Mucosa of descending colon (tissue), 3 donors: ENCODE measurements at places on chromosomes 7 and 10. TPM values are rescaled to one million over a fixed set of nuclear protein-coding genes. Genes with fewer than 3 reads are reported as not detected.

- DNase-seq = no peak
These were observed 8.3 kb upstream of the ARHGAP12 start for GRCh38 chr10:31936933-31937332.

- peak; percentile 76 for DNase-seq
These were observed 544 bp downstream of the GPRIN2 start for GRCh38 chr10:46555713-46556514.

GRCh38 chr7:38448584-38449234 is 175.3 kb upstream of the TARP start:
- DNase-seq = no peak

DNA sequence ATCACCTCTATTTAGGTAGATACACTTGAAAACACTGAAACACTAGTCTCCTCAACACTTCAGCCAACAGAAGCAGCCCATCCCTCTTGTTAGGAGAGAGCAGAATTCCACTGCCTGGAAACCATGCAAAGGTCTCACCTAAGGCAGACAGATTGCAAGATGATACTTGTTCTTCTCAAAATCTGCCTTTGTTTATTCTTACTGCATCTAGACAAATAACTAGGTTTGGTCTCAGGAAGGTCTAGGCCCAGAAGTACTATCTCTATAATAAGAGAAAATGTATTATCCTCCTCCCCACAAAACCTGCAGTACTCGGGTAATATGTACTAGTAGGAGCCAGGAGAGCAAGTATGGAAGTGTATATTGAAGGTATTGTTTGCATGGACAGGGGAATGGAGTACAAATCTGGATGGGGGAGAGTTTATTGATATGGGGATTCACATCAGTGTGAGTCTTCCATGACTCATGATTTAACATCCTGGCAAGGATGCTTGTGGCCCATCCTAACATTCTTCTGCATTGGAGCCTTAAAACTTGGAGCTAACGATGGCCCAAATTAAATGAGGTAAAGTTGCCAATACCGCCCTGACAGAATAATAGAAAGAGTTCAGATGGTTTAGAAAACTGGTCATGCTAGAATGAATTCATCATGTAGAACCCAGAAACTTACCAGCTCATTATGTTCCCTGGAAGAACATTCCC is 109.2 kb downstream of the EPC1 start:
- no peak for DNase-seq

- DNase-seq = no peak
These were observed 176.3 kb downstream of the CDK14 start for GRCh38 chr7:90772410-90772809.

- no peak for DNase-seq
These were observed 297.8 kb downstream of the WDR11 start for GRCh38 chr10:121148921-121149320.

- DNase-seq = no peak
These were observed 170.6 kb downstream of the LRRN3 start for GRCh38 chr7:111261496-111261895.

DNA sequence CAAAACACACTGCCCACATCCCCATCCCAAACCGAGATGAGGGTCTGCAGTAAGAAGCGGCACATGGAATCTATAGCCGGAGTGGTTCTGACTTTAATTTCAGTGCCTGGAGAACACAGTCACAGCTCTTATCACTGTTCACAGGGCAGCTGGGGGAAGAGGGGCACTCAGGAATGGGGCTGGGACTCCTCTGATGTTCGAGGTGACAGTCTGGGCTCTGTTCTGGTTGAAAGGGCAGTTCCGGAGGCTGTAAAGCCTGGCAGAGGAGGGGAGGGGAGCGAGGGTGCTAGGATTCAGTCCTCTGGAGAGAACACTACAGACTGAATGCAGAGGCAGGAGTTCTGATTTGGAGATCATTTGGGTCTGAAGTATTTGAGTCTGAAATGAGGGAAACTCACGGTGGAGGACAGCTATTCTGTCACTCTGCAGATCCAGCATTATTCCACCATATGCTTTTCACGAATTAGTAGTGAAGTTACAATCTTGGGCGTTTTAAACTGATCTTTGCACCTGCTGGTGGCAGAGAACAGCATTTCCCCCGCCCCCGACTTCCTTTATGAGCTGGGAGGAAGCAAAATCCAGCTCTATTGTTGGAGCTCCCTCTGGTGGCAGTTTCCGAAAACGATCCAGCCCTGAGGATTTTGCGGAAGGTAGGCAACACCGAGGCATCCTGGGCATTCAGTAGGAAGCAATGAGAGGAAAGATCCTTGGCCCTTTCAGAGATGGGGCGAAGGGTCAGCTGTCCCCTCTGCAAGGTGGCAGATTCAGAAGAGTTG is 22.7 kb upstream of the KCNK18 start:
- peak; percentile 95 for DNase-seq

GRCh38 chr7:40965774-40966173 is 737.1 kb downstream of the INHBA start:
- no peak for DNase-seq

GRCh38 chr10:119867317-119867716 is 5.3 kb downstream of the MCMBP start:
- DNase-seq = no peak

DNA sequence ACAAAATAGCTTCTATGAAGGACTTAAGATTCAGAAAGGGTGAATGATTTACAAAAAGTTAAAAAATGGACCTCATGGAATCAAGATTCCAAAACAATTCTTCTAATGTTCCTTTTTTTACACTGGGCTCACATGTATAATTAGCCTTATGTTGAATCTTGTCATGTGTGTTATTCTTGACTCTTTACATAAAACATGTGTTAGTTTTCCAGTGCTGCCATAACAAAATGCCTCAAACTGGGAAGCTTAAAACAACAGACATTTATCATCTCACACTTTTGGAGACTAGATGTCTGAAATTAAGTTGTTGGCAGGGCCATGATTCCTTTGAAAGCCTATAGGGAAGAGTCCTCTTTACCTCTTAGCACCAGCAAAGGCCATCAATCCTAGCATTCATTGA is 192.5 kb upstream of the SORCS1 start:
- no peak for DNase-seq

GRCh38 chr7:2052657-2053048 is 180.1 kb downstream of the MAD1L1 start:
- no peak for DNase-seq

DNA sequence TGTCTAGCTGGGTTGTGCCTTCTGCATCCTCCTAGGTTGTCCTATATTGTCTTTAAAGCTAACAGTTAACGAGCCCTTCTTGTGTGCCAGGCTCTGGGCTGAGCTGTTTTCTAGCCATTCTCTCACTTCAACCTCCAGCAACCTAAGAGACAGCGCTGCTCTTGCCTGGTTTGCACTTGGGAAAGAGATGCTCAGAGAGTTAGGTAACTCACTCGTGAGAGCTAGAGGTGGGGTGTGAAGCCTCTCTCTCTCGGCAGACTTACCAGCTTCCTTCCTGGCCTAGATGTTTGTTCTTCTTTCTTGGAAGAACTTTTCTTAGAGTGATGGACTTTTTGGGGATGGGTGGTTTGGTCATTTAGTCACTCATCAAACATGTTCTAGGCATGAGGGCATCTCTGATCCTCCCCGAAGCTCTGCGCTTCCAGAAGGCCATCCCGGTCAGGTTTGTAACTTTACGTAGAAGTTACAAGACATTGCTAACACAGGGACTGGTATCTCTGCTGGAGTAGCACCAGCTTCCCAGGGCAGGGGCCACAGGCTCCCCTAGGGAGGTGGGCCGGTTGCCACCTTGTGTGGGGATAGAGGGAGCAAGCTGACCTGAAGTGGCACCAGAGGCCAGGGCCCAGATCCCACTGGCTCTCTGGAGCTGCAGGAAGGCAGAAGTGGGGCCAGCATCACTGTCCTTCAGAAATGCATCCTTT is 14.3 kb downstream of the TSPAN15 start:
- DNase-seq = no peak

DNA sequence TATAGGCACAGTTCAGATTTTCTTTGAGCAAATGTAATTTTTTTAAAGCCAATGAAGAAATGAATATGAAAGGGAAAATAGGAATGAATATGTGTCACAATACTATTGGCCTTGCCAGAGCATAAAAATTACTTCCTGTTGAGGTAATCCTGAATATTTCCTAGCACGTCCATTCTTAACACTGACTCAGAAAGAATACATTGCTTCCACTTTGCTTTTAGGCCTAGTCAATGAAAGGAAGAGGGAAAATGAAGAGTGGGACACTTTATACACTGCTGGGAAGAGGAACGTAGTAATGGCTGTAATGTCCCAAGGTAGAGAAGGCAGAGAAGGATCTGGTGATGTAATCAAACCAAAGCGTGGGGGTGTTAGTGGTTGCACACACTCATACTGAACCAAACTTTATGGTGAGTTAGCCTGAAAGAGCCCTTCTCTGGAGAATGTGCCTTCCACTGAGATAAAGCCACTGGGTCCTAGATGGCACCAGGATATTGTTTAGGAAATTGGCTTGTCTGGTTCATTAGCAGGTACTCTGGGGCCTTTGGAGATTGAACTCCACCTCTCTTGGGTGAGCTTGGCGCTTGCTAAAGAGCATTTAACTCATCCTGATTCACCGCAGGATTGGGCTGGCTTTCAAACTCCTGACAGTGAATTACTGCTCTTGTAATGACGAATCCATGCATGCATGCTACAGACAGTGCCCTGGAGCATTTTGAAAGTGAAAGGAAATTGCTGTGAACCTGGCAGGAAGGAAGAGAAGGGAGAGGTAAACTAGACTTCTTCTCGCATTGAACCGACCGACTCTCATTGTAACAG is 254.9 kb downstream of the KIAA1217 start:
- DNase-seq = no peak

DNA sequence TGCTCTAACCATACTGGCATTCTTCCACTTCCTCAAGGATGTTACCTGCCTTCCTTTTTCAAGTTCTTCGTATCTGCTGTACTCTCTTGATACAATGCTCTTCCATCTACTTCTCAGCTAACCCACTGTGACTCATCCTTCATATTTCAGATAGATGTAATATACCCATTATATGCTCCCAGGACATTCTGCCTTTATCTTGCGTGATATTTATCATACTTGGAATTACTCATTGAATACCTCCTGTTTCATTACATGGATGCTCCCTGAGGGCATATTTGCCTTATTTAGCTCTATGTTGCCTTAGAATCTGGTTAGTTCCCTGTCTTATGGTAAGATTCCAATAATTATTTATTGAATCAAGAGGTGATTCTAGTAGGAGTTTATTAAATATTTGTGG is 706.4 kb downstream of the SORCS3 start:
- DNase-seq = no peak

GRCh38 chr7:64755865-64756264 is 38.4 kb upstream of the ZNF138 start:
- no peak for DNase-seq

DNA sequence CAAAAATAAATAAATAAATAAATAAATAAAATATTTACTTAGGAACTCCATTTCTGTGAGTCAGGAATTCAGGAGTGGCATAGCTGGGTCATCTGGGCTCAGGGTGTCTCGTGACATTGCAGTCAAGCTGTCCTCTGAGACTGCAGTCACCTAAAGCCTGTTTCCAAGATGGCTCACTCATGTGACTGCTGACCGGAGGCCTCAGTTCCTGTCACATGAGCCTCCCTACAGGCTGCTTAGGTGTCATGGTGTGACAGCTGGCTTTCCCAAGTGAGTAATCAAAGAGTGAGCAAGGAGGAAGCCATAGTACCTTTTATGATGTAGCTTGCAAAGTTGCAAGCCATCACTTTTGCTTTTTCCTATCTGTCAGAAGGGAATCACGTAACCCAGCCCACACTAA is 128.6 kb upstream of the KCTD7 start:
- DNase-seq = no peak

- DNase-seq = no peak
These were observed 26.8 kb upstream of the SUPV3L1 start for GRCh38 chr10:69153227-69153626.

DNA sequence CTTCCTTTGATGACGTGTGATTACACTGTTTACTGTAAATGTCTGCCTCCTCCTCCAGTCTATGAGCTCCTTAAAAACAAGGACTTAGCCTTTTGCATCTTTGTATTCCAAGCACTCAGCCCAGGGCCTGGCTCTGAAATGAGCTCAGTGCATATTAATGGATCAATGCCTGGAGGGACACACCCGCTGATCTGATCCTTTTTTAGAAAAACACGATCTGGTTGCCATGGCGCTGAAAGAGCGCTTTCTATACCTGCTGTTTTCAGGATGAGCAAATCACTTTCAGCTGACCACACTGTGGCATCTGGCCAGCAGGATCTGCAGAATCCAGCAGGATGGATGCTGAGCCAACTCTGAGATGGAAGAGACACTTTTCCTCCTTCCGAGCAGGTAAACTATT is 37.8 kb upstream of the GARS1 start:
- no peak for DNase-seq

GRCh38 chr7:151735851-151736402 is 141.0 kb downstream of the PRKAG2 start:
- DNase-seq = no peak

GRCh38 chr7:100893318-100893895 is 2.3 kb downstream of the ACHE start:
- DNase-seq = no peak

- DNase-seq = no peak
These were observed 128.7 kb upstream of the HABP2 start for GRCh38 chr10:113423981-113424721.

DNA sequence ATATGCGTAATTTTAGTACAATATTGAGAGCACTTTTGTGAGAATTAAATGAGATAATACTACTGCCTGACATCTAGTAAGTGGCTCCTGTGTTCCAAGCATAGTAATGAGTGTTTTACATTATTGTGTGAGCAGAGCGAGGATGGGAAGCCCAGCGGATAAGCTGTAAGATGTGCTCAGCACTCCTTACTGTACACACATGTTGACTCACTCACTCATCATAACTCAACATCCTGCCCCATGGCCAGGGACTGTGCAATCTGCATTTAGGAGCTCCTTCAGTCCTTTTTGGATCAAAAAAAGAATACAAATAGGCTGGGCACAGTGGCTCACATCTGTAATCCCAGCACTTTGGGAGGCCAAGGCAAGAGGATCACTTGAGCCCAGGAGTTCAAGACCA is 72.9 kb upstream of the NEBL start:
- no peak for DNase-seq

DNA sequence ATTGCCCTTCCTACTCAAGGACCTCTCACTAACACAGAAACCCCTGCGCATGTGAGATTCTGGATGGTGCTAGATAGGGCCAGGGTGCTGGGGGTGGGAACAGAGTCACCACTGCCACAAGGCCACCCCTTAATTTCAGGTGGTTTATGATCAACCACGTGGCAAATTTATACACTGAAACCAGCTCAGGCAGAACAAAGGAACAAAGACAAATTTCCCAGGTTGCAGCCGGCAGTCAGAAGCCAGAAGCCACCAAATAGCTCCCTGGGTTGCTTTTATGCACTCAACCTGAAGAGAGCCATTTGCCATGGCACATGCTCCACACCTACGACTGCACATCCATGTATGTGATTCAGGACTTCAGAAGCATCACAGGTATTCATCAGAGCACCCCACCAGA is 2.5 kb downstream of the VOPP1 start:
- DNase-seq = no peak

GRCh38 chr7:2033586-2034135 is 199.1 kb downstream of the MAD1L1 start:
- DNase-seq = peak; percentile 9

The ADO gene
- total RNA-seq = 16.8 TPM

The RBM17 gene
- total RNA-seq = 90.8 TPM

The LRRTM3 gene
- total RNA-seq = 0.16 TPM

The TMEM229A gene
- not detected for total RNA-seq
